ENCODE measurements at places on chromosomes 12 and 14. TPM values are rescaled to one million over a fixed set of nuclear protein-coding genes. Genes with fewer than 3 reads are reported as not detected.
A peak's percentile ranks its signal among the peaks of the same experiment; 100 is the strongest.

DNA sequence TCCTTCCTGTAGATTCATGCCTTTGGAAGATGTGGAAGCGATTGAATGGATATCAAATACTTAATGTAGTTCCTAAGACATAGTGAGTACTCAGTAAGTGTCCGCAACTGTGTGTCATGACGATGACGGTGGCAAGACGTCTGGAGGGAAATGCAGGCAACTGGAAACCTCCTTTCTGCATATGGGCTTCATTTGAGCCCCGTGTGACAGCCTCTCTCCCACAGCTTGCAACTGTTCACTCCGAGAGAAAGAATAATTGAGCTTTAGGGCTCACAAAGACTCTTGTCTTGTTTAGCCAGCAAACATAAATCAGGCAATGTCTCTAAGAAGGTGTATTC lies 6.9 kb downstream of the CFAP251 start:
- H3K27ac ChIP-seq, result peak overlapping the region; percentile 99
- peaks cover 48% of the 10 kb centered on the region for H3K4me1 ChIP-seq
- peak overlapping the region; percentile 85 for H3K4me3 ChIP-seq

DNA sequence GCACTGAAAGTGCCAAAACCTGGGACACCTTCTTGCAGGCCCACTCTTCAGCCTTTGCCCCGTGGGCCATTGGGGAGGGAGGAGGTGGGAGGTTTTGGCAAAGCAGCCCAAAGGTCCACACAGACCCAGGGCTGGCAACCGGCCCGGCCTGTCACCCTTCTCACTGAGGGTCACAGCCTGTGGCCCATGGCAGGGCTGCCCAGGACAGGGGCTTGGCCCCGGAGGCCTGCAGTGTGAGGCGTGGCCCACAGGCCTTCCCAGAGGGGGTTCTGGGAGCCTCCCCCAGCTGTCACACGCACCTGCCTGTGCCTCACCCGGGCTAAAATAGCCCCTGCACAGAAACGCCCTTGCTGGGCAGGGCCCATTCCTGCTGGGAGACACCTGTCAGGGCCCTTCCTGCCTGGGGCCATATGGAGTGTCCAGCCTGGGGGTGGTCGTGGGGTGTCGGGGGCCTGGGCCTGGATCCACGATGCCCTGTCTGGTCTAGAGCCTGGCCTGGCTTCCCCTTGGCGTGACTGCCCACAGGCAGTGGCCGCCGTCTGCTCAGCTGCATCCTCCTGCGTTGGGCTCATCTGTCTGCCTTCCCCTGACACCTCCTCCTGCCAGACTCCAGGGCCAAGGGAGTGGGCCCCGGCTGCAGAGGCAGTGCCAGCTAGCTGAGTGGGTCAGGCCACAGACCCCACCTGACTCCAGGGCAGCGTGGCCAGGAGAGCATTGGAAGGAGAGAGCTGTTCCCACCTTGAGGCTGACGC lies 19.2 kb downstream of the PACS2 start:
- H3K36me3 ChIP-seq, result no peaks in the 10 kb centered on the region
- no peaks in the 10 kb centered on the region for H3K27me3 ChIP-seq
- H3K4me1 ChIP-seq, result peaks cover 11% of the 10 kb centered on the region
- no peak for DNase-seq
- H3K27ac ChIP-seq, result no peak overlapping the region

DNA sequence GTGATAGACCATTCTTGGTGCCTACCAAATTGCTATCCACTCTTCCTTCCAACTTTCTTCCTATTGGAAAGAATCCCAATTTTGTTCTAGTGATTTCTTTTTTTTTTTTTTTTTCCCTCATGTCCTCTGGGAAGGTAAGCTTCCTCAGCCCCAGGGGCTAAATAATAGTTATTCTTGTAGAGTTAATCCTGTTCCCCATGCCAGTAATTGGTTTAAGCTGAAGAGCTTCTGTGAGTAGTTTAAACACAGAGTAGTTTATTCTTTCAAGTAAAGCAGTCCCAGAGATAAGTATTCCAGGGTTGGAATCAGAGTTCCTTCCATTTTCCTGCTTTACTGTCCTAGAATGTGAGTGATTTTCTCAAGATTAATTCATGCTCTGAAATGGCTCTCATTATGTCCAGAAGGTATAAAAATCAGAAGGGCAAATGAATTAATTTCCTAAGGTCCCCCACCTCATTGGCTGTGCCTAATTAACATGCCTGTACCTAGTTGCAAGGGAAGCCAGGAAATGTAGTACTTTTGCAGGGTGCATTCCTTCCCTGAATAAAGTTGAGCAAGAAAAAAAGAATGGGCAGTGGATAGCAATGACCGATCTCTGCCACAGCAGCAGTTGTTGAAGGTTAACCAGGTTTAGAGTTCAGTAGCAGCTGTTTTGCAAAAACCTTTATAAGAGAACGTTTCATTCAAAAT lies 97.8 kb downstream of the PLEKHA5 start:
- no peak overlapping the region for H3K27ac ChIP-seq
- H3K4me1 ChIP-seq, result peaks cover 45% of the 10 kb centered on the region
- no peak overlapping the region for H3K4me3 ChIP-seq
- no peak for DNase-seq
- H3K27me3 ChIP-seq, result peaks cover 1% of the 10 kb centered on the region

DNA sequence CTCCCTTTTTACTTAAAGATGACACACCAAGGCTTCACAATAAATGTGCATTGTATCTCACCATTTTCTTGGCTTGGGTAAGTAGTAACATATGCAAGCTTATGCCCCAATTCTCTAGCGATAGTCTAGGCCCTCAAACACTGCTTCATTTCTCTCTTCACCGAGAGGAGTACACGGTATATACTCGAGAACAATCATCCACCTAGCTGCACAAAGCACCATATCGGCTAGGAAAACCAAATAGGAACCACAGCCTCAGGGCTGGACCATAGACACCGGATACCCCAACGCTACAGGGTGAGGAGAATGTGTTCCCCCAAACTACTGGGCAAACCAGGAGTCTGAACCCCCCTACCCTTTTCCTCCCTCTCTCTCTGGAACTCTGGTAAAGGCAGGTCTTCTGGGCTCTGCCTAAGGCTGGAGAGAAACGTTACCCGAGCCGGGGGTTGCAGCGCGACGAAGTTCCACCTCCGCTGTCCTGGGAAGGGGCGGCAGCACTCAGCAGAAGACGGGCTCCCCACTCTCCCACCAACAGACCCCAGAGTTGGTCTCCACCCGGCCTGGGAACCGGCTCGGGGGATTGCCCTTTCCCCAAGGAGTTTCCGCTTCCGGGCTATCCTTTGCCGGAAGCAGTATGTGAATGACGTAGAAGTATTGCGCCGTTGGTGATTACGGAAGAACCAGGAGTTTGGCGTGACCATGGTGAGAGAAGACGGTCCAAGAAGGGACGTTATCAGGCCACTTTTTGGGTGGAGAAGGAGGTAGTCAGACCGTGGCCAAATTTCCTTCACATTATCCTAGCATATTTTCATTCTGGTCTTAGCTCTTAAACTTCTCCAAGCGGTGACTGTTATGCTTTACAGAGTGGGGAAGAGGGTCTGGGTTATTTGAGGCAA lies at the start of the genes AREL1 and FCF1:
Gene AREL1 (minus strand): TSS at position 582 of the 896 bp plus-strand sequence. CDS start 27,465 bp downstream, outside the sequence.
Gene FCF1 (plus strand): TSS at position 646 of the 896 bp plus-strand sequence. CDS start 54 bp downstream, at position 700.
- H3K4me1 ChIP-seq, result peaks cover 49% of the 10 kb centered on the region
- H3K27me3 ChIP-seq, result no peaks in the 10 kb centered on the region
- peaks cover 28% of the 10 kb centered on the region for H3K36me3 ChIP-seq
- peak within 1 kb of the TSS; percentile 97 for H3K27ac ChIP-seq
- peak; percentile 80 for DNase-seq
- peak within 1 kb of the TSS; percentile 99 for H3K4me3 ChIP-seq

- no peak for DNase-seq
- H3K27ac ChIP-seq, result no peak overlapping the region
- H3K4me3 ChIP-seq, result no peak overlapping the region
- H3K4me1 ChIP-seq, result no peaks in the 10 kb centered on the region
These were observed 91.8 kb upstream of the PARP11 start for GRCh38 chr12:3965046-3965445.

The PRH2 gene
- total RNA-seq, result not detected

Data from HFFc6 (cell line).